Stimulated activated CD8-positive, alpha-beta memory T cell treated with anti-CD3 and anti-CD28 coated beads, Interleukin-15, amount 100 ng/mL, for 24 hours (primary cell): ENCODE measurements at places on chromosomes 2 and 18.

GRCh38 chr2:187206071-187206470 is 242.0 kb downstream of the CALCRL start:
- DNase-seq = no peak

DNA sequence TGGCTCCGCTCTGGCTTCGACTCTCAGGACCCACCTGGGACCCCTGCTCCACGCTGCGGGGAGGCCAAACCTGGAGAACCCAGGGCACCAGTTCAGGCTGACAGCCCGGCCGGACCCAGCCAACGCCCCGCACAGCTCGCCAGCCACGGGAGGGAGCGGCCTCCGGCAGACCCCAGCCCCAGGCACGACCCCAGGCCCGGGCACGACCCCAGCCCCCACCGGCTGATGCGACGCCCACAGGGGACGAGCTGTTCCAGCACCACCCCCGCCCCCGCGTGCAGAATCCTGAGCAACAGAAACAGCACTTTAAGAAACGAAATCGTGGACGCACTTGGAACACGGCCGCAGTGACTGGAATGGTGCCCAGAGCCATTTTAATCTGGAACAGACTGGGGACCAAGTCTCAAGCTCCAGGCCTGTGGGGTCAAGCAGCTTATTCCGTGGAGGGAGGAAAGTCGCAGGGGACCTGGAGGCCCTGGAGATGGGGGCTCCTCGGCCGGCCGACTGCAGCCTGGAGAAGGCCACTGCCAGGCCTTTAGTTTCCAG is 74.2 kb downstream of the MBP start:
- no peak for DNase-seq

DNA sequence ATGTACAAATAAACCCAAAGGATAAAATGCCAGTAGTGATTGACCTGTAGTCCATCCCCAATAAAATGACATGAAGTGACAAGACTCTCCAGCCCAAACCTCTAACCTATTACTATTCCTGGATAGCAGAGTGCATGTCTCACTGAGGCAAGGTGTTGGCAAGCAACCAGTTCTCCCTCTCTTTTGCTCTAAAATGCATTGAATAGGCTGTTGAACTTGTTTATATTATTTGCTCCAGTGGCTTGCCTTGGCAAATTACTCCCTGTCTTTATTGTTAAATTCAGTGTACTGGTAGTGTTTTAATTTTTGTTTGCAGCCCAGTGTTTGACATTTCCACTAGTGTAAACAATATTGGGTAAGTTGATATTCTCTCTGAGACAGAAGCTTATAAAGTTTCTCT is 70.5 kb downstream of the CSRNP3 start:
- DNase-seq = no peak

- no peak for DNase-seq
These were observed 228.0 kb downstream of the IKZF2 start for GRCh38 chr2:212923393-212923792.

DNA sequence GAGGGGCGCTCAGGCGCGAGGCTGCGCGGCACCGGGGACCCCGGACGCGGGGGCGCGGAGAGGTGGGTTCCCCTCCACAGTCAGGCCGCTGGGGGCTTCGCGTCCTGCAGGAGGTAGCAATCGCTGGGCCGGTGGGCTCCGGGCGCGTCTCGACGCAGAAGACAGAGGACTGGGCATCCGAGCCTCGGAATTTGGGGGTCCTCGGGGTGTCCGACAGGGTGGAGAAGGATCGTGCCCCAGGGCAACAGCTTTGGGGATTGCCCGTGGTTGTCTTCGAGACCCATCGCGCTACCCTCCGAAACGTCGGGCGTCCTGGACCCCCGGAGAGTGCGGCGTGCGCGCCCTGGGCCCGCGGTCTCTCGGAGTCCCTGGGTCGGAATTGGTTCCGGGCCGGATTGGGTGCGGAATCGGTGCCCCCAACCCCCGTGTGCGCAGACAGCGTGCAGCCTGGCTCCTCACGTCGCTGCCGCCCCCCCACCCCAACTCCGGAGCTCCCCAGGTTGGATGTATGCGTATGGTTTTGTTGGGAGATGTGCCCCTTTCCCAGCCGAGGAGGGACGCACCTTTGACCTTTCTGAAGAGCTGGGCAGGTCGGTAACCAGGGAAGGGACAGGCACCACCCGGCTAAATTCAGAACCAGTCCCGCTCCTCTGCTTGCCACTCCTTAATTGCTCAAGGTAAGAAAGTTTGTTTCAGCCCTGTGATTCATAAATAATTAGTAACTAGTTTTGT is 750 bp downstream of the NPAS2 start:
- no peak for DNase-seq

- DNase-seq = no peak
These were observed 2.2 kb upstream of the CASP8 start for GRCh38 chr2:201257956-201258665.

DNA sequence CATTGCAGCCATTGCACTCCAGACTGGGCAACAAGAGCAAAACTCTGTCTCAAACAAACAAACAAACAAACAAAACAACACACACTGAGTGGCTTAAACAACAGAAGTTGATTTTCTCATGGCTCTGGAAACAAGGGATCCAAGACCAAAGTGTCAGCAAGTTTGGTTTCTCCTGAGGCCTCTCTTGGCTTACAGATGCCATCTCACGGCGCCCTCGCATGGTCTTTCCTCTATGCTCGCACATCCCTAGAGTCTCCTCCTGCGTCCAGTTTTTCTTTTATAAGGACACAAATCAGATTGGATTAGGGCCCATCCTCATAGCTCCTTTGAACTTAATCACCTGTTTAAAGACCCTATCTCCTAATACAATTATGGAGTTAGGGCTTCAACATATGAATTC is 133.4 kb upstream of the LRRTM1 start:
- DNase-seq = no peak

DNA sequence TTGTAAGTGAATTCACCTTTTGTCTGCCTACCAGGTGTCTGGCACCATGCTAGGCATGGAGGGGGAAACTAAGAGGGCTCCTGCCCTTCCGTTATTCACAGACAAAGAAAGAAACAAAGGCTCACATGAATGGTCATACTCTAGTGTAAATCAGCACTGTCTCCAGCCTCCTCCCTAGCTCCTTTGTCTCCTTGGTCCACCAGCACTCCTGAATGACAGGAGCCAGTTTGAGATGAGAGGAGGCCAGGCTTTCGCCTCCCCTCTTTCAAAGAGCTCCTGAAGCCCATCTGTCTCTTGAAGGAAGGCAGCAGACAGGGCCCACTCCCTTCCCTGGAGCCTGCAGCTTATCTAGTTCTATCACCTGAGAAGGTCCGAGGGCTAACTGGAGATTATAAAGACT is 18.7 kb downstream of the SATB2 start:
- no peak for DNase-seq

GRCh38 chr2:142596334-142597088 is 281.0 kb upstream of the KYNU start:
- no peak for DNase-seq

GRCh38 chr2:165757906-165758675 is 36.0 kb downstream of the GALNT3 start:
- DNase-seq = no peak

GRCh38 chr2:203820969-203821368 is 46.6 kb upstream of the CTLA4 start:
- no peak for DNase-seq

GRCh38 chr2:8149007-8149405 is 532.9 kb upstream of the ID2 start:
- DNase-seq = no peak

- no peak for DNase-seq
These were observed 6.8 kb upstream of the NR4A2 start for GRCh38 chr2:156339110-156339847.

- DNase-seq = peak; percentile 87
These were observed 1.0 kb upstream of the AGBL5 start for GRCh38 chr2:27050281-27050995.

GRCh38 chr2:115194623-115195022 is 752.2 kb downstream of the DPP10 start:
- DNase-seq = no peak

DNA sequence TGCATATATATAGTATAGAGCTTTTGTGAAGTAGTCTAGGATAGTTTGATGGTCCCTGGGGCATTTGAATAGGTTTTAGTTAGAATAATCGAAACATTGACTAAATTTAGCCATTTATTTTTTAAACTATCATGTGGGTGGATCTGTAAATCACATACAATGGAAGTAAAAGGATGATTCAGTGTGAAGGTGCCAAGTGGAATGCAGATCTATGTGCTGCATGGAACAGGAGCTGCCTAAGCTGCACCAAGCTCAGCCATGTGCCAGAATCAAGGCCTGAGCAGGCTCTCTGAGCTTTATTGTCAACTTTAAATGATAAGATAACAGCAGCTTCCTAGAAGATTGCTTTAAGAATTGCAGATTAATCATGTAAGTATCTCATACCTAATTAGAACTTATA is 1996.2 kb upstream of the PIK3C3 start:
- DNase-seq = no peak

DNA sequence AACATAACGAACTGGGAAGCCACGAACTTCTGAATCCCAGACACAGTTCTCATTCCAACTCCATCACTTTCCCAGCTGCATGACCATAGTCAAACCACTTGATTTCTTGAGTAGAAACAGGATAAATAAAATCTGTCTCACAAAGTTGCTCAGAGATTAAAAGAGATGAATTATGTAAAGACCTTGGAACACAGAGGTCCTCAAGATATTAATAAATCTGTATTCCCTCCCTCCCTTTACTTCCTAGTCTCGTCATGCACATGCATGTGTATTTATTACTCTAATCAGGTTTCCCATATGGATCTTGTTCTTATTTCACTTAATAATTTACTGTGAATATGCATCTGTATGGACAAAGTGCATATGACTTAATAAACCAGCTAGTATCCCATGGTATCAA is 21.1 kb upstream of the CSRNP3 start:
- DNase-seq = no peak

- no peak for DNase-seq
These were observed 27.2 kb upstream of the PDIA6 start for GRCh38 chr2:10839813-10840212.
